ENCODE measurements at places on chromosomes 11 and 22. TPM values are rescaled to one million over a fixed set of nuclear protein-coding genes. Genes with fewer than 3 reads are reported as not detected.

Gene TEX12
- total RNA-seq, result 0.46 TPM

Gene SCUBE2
- total RNA-seq, result 1.6 TPM

Gene NLRP14
- 0.35 TPM for total RNA-seq

Gene OR2AT4
- total RNA-seq, result not detected

Gene OR56A1
- total RNA-seq, result not detected

Gene CCDC188
- 11.6 TPM for total RNA-seq

Gene PAMR1
- total RNA-seq, result not detected

Gene MPPED2
- total RNA-seq, result not detected

Gene CHKA
- 25.1 TPM for total RNA-seq

Gene OR5B21
- not detected for total RNA-seq

Gene OR6T1
- not detected for total RNA-seq

Gene GRAP2
- not detected for total RNA-seq

Gene SYT7
- total RNA-seq, result 0.78 TPM

Gene MORC2
- 34.7 TPM for total RNA-seq

Gene TMPRSS13
- 0.46 TPM for total RNA-seq

Gene TRIM49
- not detected for total RNA-seq

Gene FAM89B
- total RNA-seq, result 63.1 TPM

Gene CALCA
- not detected for total RNA-seq

Data from endothelial cell of umbilical vein (primary cell).